ENCODE measurements at places on chromosomes 3 and 15. TPM values are rescaled to one million over a fixed set of nuclear protein-coding genes. Genes with fewer than 3 reads are reported as not detected.

The ZPLD1 gene
- not detected for total RNA-seq

The ERICH6 gene
- total RNA-seq, result 0.28 TPM

The KNG1 gene
- not detected for total RNA-seq

GRCh38 chr3:133296981-133297380, 102.9 kb upstream of the BFSP2 start:
- DNase-seq, result no peak

- no peak for DNase-seq
These were observed 248.9 kb downstream of the SV2B start for GRCh38 chr15:91348752-91349500.

GRCh38 chr3:54069961-54070360, 52.4 kb upstream of the CACNA2D3 start:
- DNase-seq, result no peak

GRCh38 chr3:15051531-15051930, 13.6 kb downstream of the MRPS25 start:
- peak; percentile 43 for DNase-seq

GRCh38 chr3:73504239-73504638, 120.5 kb downstream of the PDZRN3 start:
- DNase-seq, result no peak
